ENCODE measurements at places on chromosomes 13 and 19. TPM values are rescaled to one million over a fixed set of nuclear protein-coding genes. Genes with fewer than 3 reads are reported as not detected.

C19orf18 gene
- 0.17 TPM for total RNA-seq

DAND5 gene
- not detected for total RNA-seq

C5AR2 gene
- not detected for total RNA-seq

RUBCNL gene
- 17.0 TPM for total RNA-seq

PLIN3 gene
- total RNA-seq: 453 TPM

LHFPL6 gene
- 40.0 TPM for total RNA-seq

KRTDAP gene
- total RNA-seq: not detected

TNFRSF19 gene
- total RNA-seq: 117 TPM

ZNF835 gene
- total RNA-seq: 1.2 TPM

S1PR4 gene
- total RNA-seq: not detected

MYO16 gene
- 0.29 TPM for total RNA-seq

ATP4B gene
- total RNA-seq: not detected

CGB2 gene
- total RNA-seq: not detected

URAD gene
- total RNA-seq: not detected
